ENCODE measurements at places on chromosomes 4 and X.

GRCh38 chr4:79578606-79579005 is 170.6 kb upstream of the GK2 start:
- no peak for DNase-seq

- no peak for DNase-seq
These were observed 956 bp downstream of the TMEM154 start for GRCh38 chr4:152678841-152679240.

DNA sequence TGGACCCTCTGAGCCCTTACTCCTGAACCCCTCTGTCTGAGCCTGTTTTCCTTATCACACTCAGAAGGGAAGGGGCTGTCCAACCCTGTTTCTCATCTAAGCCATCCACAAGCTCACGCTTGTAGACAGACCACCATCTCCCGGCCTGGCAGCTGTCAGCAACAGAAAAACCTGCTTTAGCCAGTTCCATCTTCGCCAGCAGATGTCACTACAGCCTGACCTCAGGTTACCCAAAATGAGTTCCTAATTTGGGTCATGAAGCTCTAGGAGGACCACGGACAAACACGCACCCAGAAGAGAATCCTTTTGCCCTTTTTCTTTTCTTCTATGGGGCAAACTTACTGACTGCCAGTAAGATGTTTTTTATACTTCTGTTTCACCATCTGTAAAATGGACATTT is 445.4 kb downstream of the BCOR start:
- DNase-seq, result peak; percentile 39

- DNase-seq, result no peak
These were observed 2.7 kb upstream of the COMMD8 start for GRCh38 chr4:47466056-47466785.

DNA sequence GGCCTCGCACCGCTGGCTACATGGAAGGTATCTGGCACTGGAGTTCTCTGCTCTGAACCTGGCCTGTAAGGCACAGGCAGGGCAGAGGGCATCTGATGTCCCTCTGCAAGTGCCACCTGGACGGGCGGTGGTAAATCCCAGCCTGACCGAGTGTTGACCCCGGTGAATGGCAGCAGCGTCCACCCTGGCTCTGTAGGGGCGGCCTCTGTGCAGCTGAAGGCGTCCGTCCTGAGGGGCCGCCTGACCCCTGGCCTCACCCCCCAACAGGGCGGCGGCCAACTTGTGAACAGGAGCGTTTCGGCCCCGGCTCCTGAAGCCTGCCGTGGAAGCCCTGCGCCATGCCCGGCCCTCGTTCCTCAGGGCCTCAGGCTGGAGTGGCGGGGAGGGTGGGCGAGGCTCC is 51.4 kb downstream of the CPZ start:
- DNase-seq, result no peak

- no peak for DNase-seq
These were observed 84.1 kb upstream of the HELT start for GRCh38 chr4:184934184-184934583.

DNA sequence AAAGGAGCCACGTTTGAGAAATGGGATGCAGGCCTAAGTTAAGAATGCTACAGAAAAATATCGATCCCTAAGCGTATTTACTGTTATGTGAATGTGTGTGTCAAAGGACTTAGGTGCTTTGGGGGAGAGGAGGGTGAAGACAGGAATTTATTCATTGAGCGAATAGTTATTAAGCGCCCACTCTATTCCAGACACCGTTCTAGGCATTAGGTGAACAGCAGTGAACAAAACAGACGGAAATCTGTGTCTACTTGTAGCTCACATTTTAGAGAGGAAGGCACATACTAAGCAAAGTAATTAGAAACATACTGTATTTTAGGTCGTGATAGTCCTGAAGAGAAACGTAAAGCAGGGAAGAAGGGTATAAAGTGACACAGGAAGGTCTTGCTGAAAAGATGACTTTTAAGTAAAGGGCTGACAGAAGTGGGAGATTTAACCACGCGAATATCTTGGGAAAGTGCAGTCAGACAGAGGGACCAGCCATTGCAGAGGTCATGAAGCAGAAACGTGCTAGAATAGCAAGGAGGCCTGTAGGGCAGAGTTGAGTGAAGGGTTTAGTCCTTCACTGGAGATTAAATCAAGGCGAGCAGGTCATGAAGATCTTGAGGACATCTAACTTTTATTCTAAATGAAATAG is 541 bp downstream of the AIMP1 start:
- no peak for DNase-seq

DNA sequence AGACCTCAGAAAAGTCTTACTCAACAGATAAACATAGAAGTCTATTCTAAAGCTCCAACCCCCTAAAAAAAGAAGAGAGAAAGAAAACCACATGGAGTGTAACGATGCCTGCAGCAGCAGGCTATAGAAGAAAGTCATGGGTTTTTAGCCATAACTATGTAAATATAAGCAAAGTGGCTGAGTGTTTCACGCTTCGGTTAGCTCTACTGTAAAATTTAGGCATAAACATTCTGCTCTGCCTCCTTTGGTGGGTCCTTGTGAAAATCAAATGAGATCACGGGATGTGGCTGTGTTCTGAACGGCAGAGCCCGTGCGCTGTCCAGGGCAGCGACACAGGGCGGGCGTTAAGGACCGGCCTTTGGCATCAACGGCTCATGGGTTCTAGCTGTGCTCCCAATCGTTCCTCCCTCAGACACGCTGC is 78.4 kb downstream of the IRF2 start:
- no peak for DNase-seq

DNA sequence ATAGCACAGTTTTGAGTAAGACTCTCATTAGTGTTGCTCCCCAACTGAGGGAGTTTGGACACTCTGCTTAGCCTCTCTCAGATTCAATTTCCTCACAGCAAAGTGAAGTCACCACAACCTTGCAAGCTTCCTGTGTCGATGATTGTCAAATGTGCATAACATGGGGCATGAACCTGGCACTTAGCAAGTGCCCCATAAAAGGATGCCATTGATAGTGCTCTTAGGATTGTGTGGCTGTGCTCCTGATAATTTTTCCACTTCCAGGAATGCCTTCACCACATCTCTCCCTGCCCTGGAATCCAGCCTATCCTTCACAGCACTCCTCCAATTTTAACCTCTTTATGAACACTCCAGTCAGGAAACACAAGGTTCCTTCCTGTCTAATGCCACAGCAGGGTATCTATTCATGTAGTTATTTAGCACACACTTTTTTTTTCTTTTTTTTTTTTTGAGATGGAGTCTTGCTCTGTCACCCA is 309.4 kb downstream of the PPP3CA start:
- no peak for DNase-seq

DNA sequence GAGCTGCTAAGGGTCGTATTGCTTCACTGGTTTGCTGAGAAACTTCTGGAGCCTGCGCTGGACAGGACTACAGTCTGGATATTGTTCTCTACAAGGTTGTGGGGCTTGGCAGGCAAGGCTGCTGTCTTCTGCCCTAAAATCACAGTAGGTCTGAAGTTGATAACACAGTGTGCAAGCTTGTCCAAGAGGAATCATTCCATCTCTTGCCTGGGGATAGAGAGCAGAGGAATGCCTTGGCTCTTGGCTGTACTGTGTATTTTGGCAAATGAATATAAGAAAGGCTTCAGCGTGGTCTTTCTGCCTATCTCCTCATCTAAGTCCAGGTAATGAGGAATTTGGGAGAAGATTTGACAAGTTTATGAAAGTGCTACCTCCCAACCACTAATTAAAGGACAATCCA is 9.4 kb upstream of the RASL11B start:
- DNase-seq, result no peak

- no peak for DNase-seq
These were observed 740.1 kb upstream of the PITX2 start for GRCh38 chr4:111362941-111363361.

- no peak for DNase-seq
These were observed 22.5 kb downstream of the C4orf46 start for GRCh38 chr4:158649111-158649680.

- DNase-seq, result no peak
These were observed 347.8 kb downstream of the ANK2 start for GRCh38 chr4:113397114-113397701.

- no peak for DNase-seq
These were observed 21.9 kb downstream of the MED28 start for GRCh38 chr4:17636341-17636695.

DNA sequence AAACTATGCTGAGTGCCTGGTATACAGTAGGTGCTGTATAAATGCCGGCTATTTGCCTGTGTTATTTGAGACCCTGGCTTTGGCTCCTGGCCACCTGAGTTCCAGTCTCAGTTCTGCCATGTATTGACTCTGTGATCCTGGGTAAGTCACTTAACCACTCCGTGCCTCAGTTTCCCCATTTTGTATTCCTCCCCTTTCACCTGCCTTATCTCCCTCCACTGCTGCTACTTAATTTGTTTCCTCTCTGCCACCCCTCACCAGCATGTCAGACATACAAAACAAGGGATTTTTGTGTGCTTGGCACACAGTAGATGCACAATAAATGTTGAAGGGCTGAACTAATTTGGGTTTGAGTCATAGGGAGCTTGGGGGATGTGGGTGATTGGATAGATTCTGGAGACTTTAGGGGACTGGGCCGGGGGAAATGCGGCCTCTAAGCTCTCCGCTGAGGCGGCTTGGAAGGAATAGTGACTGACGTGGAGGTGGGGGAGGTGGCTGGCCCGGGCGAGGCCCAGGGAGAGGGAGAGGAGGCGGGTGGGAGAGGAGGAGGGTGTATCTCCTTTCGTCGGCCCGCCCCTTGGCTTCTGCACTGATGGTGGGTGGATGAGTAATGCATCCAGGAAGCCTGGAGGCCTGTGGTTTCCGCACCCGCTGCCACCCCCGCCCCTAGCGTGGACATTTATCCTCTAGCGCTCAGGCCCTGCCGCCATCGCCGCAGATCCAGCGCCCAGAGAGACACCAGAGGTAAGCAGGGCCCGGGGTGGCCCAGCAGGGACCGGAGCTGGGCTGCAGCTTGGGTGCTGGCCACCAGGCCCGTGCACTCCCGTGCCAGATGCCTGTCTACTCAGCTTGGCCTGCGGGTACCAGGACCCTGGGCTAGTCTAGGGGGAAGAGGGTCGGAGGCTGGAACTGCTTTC is at the start of gene TIMP1:
Gene TIMP1 (plus strand): TSS at position 706 of the 917 bp plus-strand sequence. CDS start 980 bp downstream, outside the sequence.
- peak; percentile 90 for DNase-seq

- DNase-seq, result no peak
These were observed 135.2 kb downstream of the SLIT2 start for GRCh38 chr4:20386906-20387305.

DNA sequence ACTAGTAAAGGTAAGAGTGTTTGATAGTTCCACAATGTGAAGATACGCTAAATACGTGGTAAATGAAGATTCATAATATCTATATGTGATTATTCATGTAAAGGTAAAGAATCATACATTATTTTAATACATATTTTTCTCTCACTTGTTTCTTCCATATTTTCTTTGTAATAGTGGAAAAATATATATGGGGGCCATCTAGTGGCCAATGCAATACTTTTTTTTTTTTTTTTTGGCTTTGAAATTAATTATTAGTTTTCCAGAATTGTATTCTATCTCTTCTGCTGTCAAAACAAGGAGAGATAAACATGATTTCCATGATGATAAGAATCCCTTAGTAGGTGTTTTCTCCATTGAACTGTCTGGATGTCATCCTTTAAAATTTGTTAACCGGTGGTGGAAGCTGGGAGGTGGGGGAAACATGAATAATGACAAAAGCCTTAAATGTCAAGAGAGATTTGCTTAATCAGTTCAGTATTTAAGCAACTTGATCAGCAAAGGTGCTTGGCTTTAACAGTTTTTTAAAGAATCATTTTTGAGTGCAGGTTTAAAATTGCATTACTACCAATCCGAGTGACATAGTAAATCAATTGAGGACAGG is 508.7 kb upstream of the HTR2C start:
- DNase-seq, result no peak

DNA sequence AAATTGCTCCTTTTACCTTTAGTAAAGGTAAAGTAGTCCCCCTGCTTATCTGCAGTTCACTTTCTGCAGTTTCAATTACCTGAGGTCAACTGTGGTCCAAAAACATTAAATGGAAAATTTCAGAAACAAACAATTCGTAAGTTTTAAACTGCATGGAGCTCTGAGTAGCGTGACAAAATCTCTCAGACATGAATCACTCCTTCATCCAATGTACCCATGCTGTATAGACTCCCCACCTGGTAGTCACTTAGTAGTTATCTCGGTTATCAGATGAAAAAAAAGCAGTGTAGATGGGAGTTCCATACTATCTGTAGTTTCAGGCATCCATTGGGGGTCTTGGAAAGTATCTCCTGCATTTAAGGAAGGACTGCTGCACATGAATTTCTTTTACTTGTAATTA is 7.7 kb downstream of the UNC5C start:
- DNase-seq, result no peak

GRCh38 chrX:15158350-15158735 is 111.5 kb downstream of the ASB9 start:
- no peak for DNase-seq

- DNase-seq, result no peak
These were observed 161.6 kb upstream of the SPRY1 start for GRCh38 chr4:123234955-123235354.

GRCh38 chr4:85092943-85093342 is 126.5 kb upstream of the WDFY3 start:
- no peak for DNase-seq

DNA sequence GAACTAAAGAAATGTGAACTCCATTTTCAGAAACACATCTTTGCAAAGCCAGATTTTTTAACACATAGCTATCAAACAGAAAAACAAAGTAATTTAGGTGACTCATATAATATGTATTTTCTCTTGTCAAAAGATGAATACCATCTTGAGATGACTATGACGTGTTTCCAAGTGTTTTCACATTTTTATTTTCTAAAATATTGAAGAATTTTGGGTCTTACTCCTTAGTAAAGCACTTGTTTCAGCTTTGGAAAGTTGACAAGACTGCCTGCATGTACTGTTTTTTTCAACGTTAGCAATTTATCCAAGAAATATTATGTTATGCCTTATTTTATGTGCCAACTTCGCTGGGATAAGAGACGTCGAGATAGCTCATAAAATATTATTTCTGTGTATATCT is 733.9 kb upstream of the EPHA5 start:
- no peak for DNase-seq

DNA sequence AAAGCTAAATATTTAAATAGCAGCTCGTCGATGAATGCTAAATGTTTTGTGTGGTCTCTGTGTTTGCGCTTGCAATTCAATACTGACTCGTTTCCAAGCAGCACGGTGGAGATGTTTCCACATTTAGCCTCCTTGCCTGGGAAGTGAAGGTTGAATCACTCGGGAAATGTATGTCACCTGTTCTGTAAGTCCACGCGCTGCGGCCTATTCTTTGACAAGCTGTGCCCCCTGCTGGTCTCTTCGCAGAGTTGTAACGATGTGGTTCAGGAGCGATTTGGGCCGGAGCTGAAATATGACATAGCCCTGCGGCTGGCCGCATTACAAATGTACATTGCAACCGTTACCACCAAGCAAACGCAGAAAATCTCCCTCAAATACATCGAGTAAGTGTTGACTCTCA is 89.6 kb upstream of the PRPS2 start:
- peak; percentile 43 for DNase-seq

- DNase-seq, result no peak
These were observed 16.5 kb upstream of the PNPLA4 start for GRCh38 chrX:7943600-7944245.

- no peak for DNase-seq
These were observed 48.7 kb downstream of the DDX60 start for GRCh38 chr4:168269896-168270295.
